ENCODE measurements at places on chromosomes 13 and 19.
A peak's percentile ranks its signal among the peaks of the same experiment; 100 is the strongest.

- DNase-seq: no peak
These were observed 139.6 kb downstream of the RXFP2 start for GRCh38 chr13:31878955-31879354.

- DNase-seq: no peak
These were observed 23.0 kb upstream of the LAMP1 start for GRCh38 chr13:113273851-113274590.

DNA sequence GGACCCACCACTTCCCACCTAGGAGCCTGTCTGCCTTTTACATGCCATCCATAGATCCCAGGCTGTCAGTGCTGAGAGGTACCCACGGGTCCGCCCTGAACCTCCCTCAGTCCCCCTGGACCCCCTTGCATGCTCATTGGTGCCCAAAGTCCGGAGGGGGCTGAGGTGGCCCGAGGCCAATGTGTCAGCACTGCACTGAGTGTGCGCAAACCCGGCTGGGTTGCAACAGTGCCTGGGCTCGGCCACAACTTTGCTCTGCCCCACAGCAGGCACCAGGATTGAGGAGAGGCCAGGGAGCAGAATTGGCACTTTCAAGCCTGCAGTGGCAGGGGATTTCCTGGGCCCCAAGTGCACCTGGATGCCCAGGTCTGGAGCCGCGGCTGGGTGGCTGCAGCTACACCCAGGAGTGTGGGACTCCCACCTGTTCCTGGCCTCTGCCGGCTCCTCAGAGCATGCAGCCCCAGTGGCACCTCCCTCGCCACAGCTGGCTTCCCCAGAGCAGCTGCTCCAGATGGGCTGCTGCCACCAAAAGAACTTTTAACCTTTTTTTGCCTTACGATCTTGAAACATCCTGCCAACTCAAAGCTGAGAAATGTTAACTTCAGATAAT, 837.0 kb downstream of the SLITRK6 start:
- no peak for DNase-seq

DNA sequence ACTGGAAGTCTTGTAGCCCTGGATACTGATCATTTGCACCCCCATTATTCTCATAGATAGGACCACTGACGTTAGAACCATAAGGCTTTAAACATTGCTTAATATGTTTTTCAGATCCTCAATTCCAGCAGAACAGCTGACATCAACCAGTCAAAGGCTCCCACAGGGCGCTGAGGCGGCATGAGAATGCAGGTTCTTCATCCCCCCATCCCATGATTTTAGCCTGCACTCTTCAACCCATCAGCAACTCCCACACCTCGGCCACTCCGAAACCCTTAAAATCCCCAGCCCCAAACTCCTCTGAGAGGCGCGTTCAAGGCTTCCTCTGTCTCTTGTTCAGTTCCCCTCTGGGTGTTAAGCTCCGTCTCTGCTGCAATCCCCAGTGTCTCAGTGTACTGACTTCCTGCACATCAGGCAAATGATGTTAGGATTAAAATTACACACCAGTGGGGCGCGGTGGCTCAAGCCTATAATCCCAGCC, 24.3 kb upstream of the LAMP1 start:
- DNase-seq: no peak

- DNase-seq: no peak
These were observed 41.3 kb downstream of the RNASEH2B start for GRCh38 chr13:50950849-50951248.

DNA sequence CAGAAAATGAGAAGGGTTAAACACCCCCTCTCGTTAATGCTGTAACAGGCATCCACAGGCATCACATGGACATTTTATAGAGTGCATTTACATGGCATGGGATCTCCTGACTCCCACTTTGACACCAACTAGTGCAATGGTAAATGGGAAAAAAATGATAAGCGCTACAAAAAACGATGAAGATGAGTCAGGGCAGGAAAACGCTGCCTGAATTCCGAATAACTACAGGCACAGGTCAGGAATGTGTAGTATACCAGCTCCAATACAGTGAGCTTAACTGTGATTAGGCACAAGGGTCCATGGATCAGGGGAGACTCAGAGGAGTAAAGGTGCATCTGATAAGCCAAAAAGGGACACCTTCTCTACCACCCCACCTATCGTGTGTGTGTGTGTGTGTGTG, 223.6 kb downstream of the FOXO1 start:
- no peak for DNase-seq

DNA sequence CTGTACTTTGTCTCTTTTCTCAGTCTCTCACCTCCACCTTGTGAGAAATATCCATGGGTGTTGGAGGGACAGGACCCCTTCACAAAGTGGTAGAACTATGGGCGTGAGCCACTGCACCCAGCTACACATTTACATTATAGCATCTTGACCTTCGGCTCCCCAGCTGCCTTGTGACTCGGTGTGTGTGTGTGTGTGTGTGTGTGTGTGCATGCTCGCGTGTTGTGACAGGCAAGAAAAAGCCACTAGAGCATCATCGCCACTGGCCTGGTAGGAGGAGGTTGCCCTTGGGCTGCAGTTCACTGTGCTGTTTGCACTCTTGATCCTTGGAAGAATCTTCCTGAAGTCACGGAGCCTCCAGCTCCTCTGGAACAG, 13.7 kb upstream of the ZNF888 start:
- DNase-seq: no peak

GRCh38 chr13:23254506-23254905, 73.7 kb downstream of the SGCG start:
- DNase-seq: no peak

- no peak for DNase-seq
These were observed 117.4 kb downstream of the ESD start for GRCh38 chr13:46679369-46680120.

GRCh38 chr13:20350819-20351218, 118.7 kb upstream of the GJB6 start:
- no peak for DNase-seq

DNA sequence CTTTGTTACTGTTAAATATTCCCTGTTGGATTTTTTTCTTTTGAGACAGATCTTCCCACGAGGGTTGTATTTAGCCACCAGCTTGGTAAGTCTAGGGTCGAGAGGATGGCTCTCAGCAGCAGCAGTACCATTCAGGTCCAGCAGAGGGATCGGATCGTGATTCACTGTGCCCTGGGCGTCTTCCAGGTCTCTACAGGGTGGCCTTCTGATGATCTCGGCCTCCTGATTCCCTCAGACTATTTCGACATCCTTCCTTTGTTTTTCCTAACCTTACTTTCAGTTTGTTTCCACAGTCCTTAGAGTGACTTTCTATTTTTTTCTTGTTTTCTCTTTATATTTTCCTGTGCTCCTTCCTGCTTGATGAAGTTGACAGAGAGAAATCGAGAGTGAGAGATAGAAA, 1436.9 kb downstream of the UQCRFS1 start:
- DNase-seq: no peak

- DNase-seq: no peak
These were observed 551.0 kb upstream of the NBEA start for GRCh38 chr13:34391076-34391475.

- DNase-seq: no peak
These were observed 52.2 kb downstream of the POLR1D start for GRCh38 chr13:27673911-27674310.

DNA sequence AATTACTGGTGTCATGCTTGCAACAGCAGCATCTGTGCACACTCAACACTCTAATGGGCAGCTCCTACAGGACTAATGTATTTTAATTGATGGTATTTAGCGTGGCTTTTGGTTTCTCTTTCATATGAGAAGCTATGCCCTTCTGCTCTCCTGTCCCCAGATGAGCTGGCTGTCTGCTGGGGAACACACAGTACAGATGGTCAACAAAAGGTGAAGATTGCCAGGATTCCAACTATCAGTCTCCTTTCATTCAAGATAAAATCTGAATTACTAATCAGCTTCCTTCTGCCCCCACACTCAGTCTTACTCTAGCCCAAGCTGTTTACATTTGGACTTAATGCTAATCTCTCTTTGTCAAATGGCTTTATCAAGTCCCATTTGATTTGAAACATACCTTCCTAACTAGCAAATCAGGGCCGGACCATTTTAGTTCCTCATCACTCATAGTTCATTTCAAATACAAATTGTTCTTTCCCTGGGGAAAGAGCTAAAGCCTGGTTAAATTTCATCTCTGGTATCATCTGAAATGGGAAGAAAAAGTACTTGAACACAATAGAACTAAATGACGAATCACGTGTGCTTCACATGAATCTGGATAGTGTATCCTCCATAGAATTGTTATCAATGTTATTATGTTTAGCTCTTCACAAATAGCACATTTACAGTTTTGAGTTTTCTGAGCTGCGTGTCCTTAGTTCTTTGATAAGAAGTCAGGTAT, 988.0 kb downstream of the PCDH17 start:
- no peak for DNase-seq

GRCh38 chr13:37067874-37068273, 8.4 kb upstream of the SUPT20H start:
- DNase-seq: no peak

DNA sequence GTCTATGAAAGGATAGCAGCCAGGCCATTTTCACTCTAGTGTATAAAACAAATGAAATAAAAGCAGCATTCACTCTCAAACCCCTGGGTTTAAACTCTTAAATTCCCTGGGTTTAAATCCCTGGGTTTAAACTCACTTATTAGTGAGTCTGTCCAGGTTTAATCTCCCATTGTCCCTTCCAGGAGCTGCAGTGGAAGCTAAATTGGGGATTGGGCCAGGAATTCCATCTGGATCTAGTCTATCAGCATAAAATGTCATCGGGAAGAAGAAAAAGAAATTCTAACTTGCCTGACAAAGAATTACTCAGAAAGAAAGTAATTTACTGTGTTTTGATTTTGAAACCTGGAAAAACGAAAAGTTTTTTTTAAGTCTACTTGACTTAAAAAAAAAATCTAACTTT, 54.8 kb downstream of the FRY start:
- no peak for DNase-seq

GRCh38 chr19:48553676-48554384, 1.9 kb downstream of the SULT2B1 start:
- DNase-seq: no peak

GRCh38 chr19:362154-362553, 17.6 kb upstream of the MIER2 start:
- no peak for DNase-seq

- DNase-seq: no peak
These were observed 3.1 kb downstream of the A1BG start for GRCh38 chr19:58350001-58350861.

DNA sequence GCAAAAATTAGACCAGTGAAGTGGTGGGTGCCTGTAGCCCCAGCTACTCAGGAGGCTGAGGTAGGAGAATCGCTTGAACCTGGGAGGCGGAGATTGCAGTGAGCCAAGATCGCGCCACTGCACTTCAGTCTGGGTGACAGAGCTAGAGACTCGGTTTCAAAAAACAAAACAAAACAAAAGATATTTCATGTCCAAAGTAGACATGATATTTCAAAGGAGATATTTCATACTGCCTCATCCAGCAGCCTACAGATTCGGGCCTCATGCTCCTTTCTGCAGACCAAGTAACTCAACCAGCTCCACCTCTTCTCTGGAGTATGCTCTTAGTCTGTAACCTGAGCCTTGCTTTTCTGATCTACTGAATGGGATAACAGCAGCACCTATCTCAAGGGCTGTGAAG, 15.0 kb downstream of the ZC3H4 start:
- no peak for DNase-seq

DNA sequence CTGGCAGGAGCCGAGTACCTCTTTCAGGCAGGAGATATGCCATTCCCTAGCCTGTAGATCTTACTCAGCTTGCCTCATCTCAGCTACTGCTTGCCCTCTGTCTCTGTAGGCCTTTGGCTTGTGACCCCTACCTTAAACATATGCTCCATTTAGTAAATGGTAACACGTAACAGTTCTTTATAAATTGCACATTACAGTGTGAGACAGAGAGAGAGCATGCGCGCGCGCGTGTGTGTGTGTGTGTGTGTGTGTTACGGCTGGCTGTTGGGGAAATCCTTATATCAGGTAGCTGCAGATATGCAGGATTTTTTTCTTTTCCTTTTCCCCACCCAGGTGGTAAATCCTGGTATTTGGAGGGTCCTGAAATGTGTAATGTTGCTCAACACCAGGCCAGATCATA, 4.2 kb downstream of the SPINT2 start:
- DNase-seq: no peak

DNA sequence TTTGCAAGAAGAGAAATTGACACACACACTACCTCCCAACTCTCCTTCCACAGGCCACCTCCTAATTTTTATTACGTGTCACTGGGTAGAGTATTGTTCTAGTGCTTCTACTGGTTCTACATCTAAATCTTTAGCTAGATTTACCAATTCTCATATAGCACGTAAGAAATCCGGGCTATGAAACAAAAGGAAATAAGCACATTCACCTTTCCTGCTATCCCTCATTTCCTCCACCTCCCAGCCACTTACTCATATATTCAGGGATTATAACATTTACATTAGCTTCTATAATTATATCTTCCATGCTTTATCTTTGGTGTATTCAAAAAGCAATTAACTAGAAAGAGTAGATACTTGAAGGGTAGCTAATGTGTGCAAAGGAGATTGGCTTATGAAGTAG, 39.7 kb downstream of the USP12 start:
- DNase-seq: no peak

DNA sequence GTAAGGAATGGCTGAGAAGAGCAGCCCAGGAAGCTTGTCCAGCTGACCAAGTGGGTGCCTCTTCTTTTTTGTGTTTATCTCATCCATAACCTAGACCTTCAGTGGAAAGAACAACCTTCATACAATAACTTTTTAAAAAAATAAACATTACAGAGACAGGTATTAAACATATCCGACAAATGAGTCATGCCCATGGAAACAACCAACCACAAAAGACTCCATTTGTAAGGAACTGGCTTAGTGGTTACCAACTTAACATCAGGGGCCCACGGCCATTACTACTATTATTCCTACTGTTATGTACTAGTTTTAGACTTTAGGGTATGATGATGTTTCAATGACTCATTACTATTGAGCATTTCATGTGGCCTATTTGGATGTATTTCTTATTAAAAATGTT, 191.7 kb upstream of the SERP2 start:
- no peak for DNase-seq

- peak; percentile 92 for DNase-seq
These were observed at the start of gene ZNF473 for GRCh38 chr19:50025794-50026549. Gene ZNF473, plus strand, starts transcription at chr19:50026005. Its CDS starts 5,078 bp downstream, at chr19:50031083.

- no peak for DNase-seq
These were observed 85.7 kb upstream of the GPC6 start for GRCh38 chr13:93140912-93141311.

All from T-helper 22 cell (primary cell).